ENCODE measurements at places on chromosomes 2 and 18.

DNA sequence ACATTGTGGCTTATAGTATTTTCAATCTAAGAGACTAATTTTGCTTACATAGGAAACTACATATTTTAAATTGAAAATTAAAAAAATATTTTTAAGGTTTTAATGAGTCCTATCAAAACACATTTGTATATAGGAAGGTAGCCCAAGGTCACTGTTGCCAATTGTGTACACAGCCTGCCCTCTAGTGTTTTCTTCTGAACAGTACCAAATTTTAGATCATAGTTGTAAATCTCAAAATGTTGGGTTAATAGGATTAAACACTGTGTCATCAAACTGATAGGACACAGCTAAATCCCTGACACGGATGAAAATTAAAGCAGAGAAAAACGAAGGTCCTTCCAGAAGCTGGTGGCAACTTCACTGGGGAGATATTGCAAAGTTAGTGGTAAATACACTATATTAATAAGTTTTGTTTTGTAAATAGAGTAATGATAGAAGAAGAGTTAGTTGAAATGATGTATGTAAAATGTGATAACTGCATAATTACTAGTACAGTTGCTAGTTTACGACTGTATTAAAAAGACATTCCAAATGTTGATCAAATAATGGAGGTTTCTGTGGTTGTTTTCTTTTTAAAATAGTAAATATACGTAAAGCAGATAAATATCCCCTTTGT is 19.7 kb downstream of the CLUL1 start:
- peak; percentile 42 for DNase-seq

GRCh38 chr2:114797942-114798341 is 355.5 kb downstream of the DPP10 start:
- no peak for DNase-seq

DNA sequence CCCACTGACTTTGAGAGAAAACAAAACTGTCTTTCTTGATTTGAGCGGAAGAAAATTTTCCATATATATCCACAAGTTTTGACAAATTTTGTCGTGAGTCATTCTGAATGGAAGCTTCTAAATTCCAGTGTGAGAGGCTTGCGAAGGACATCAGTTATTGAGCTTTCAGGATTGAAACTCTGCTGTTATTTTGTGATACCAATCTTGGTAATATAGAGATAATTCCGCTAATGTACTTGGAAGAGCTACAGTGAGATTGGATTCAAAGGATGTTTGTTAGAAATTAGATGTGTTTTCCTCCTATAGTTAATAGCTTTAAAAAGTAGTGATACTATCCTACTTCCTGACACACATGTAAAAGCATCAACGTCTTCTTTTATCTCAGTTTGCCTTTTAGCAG is 61.4 kb downstream of the RBM43 start:
- DNase-seq = no peak

DNA sequence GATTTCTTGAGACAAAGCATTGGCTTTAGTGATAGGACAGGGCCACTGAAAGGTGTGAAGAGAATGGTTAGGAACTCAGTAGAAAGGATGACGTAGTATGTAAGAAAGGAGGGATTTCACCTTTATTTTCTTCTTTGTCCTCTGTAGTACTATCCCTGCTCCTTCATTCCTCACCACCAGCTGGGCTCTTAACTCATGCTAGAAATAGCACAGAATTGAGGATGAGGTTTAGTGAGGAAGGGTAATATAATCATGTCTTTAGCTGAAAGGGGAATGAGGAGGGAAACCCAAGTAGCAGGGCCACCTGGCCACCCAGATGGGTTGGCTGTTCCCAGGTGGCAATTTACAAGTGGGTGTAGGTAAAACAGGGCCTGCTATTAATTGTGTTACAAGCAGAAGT is 15.2 kb downstream of the ACVR2A start:
- DNase-seq = no peak

- DNase-seq = no peak
Observed at GRCh38 chr2:84234103-84234502, 225.0 kb downstream of the SUCLG1 start.

- no peak for DNase-seq
Observed at GRCh38 chr2:5911718-5912117, 219.5 kb downstream of the SOX11 start.

GRCh38 chr2:72974436-72974754 is 57.1 kb downstream of the EMX1 start:
- DNase-seq = no peak

- no peak for DNase-seq
Observed at GRCh38 chr2:37816686-37817085, 108.4 kb upstream of the RMDN2 start.

- no peak for DNase-seq
Observed at GRCh38 chr2:145350011-145350410, 830.1 kb upstream of the ZEB2 start.

DNA sequence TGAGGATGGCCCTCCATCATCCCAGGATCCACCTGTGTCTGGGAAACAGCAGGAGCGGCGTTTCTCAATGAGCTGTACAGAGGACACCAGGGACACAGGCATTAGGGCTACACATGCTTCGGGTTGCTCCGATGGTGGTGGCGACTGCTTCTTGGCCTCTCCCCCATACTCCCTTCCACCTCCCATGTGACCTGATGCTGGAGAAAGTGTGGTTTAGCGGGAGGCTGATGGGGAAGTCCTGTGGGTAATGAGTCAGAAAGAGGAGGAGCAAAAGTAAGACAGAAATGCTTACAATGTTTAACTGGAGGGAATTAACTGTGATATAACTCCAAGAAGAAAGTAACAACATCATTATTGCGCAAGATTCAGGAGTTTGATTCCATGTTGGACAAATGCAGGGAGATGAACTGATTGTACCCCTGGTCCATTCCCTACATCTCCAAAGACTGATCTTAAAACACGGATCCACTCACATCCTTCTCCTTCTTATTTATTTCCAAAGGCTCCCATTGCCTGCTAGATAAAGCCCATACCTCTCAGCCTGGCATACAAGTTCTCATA is 186.6 kb downstream of the NRP2 start:
- peak; percentile 2 for DNase-seq

DNA sequence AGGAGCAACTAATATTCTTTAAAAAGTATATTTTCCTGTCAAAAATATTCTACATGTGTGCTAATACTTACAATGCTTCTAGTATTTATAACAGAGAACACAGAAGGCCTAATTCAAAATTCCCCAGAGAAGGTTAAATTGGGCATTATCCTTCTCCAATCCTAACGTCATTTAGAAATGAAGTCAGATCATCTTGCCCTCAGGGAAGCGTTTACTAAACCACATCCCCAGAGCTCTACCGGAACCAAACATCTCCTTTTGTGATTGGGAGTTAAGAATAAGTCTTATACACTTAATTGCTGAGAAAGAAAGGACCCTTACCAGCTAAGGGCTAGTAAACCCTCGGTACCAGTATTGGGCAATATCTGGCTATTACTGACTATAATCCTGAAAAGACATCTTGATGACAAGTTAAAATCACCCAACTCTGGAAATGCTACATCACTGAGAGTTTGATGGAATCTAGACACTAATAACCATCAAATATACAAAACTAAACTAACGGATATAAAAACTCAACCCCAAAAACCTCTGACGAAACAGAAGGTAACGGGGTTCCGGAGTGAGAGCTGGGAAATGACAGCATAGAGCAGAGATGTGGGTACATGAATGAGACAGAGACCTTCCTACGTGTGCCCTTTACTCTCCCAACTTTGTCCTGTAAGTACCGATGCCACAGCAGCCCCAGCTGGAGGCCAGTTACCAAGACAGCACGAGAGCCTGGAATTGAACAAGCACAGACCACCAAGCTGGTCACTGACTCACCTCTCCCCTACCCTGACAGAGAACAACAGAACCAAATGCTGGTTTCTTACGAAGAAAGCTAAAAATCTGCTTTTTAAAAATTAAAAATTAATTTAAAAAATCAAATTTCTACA is 35.0 kb downstream of the WDSUB1 start:
- DNase-seq = no peak

DNA sequence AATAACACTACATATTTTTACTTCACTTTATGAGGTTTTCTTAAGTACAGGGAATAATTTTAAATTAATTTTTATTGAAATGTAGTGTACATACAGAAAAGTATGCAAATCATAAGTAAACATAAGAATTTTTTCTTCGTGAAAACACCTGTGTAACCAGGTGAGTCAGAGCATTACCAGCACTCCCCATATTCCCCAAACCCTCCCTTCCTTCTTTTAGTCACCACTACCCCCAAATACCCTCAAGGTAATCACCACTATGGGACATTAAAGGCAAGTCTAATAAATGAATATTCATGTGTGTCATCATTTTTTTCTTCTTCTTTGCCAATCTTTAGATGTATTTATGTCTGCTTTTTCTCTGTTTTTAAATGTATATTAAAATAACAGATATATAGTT is 139.9 kb upstream of the LTBP1 start:
- DNase-seq = no peak

DNA sequence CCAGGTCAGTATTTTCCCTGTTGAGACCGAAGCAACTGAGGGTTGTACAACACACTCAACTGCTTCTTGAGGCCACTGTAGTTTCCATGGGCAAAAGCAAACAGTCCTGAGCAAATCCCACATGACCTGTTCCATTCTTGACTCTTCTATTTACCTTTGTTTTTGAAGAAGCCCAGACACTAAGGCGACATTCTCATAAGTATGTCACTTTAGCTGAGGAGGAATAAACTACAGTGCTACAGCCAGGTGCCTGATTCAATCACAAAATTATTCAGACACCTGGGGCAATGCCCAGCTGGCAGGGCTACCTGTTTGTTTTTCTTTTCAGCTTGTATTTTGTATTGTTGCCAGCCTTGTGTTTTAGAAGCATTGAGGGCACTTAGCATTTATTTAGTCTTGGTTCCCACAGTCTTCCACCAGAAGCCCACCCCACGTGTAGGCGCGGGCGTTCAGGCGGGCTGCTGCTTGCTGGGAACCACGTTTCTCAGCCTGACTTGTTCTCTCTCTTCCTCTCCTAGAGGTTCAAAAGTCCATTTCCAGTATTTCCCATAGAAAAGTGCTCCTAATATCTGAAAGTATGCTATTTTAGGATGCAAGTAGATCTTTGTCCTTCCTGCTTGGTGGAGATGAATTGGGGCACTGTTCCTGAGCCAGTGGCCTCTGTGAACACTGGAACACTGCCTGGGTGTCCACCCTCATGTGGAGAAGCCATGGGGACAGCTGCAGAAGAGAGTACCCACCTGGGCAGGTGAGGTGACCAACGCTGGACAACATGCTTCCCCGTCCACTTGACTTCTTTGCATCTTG is 99.0 kb upstream of the COPS8 start:
- no peak for DNase-seq

- DNase-seq = no peak
Observed at GRCh38 chr2:188984065-188984491, 9.9 kb downstream of the COL3A1 start.

GRCh38 chr18:58609536-58609993 is 19.3 kb downstream of the ALPK2 start:
- DNase-seq = no peak

Data from CD4-positive, alpha-beta T cell treated with Interleukin-17A for 1 hour (primary cell).